ENCODE measurements at places on chromosomes 16 and 17.

DNA sequence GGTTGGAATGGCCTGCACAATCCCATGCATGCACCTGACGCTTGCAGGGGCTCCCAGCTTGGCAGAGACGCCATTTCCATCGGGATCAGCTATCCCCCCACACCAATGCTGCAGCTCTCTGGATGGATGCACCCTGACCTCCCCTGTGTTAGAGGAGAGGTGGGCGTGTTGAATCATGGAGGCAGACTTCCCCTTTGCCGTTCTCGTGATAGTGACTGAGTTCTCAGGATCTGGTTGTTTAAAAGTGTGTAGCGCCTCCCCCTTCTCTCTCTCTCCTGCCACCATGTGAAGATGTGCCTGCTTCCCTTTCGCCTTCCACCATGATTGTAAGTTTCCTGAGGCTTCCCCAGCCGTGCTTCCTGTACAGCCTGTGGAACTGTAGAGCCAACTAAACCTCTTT lies 17.8 kb upstream of the KCNH6 start:
- no peak for DNase-seq

DNA sequence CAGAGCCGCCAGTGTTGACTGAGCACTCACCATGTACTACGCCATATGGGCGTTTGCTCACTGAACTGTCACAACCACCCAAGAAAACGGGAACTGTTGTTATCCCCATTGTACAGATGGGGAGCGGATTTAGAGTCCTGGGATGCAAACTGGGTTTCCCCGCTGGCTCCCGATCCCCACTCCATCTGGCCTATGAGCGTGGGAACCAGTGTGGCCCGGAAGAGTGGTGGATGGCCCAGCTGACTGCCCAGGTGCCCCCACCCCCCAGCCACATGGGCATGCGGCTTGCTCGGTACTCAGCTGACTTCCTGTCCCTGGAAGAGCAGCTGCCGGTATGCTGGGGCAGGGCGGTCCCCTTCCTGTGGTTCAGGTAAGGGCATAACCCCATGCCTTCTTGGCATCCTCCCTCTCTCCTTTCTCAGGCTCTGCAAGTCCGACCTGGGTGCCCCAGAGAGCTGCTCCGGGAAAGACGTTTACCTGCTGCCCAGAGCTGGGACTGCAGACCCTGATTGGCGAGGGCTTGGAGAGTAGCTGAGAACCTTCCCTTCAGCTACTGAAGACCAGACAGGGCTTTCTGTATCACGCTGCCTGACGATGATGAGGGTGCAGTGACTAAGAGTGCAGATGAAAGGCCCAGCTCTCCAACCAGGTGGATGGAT lies 16.2 kb downstream of the SOCS3 start:
- peak; percentile 78 for DNase-seq

GRCh38 chr16:1991948-1992703 lies 2.4 kb downstream of the SYNGR3 start:
- DNase-seq = peak; percentile 98

GRCh38 chr17:9044772-9045463 lies 23.6 kb downstream of the NTN1 start:
- DNase-seq = no peak

Data from activated T-cell treated with anti-CD3 and anti-CD28 coated beads, Interleukin-2, amount 50 U/mL, for 24 hours (primary cell).